Lower lobe of right lung (tissue), 2 donors: ENCODE measurements at places on chromosomes 2 and 18.

DNA sequence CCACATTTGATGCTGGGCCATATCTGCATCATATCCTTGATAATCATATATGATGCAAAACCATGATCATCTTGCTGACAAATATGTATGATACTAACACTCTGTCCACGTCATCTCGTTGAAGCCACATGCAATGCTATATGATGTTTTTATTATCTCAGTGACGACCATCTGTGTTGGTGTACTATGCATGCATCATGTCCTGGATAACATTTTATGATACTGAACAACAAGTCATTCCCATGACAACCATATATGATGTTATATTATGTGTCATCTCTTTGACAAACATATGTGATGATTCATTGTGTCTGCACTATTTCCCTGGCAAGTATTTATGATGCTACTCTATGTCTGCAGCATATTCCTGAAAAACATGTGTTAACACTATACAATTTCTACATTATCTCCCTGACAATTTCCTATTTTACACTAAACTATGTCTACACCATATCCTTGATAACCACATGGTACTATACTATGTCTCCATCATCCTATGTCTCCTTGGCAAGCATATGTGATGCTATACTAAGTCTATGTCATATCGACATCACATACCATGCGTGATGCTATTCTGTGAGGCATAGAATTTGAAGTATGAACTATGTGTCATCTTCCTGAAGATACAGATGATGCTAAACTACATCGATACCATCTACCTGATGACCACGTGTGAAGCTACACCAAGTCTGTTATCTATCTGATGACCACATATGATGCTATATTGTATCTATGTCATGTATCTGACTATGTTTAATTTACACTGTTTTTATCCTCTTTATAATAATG, 37.0 kb downstream of the DAW1 start:
- no peak for DNase-seq

DNA sequence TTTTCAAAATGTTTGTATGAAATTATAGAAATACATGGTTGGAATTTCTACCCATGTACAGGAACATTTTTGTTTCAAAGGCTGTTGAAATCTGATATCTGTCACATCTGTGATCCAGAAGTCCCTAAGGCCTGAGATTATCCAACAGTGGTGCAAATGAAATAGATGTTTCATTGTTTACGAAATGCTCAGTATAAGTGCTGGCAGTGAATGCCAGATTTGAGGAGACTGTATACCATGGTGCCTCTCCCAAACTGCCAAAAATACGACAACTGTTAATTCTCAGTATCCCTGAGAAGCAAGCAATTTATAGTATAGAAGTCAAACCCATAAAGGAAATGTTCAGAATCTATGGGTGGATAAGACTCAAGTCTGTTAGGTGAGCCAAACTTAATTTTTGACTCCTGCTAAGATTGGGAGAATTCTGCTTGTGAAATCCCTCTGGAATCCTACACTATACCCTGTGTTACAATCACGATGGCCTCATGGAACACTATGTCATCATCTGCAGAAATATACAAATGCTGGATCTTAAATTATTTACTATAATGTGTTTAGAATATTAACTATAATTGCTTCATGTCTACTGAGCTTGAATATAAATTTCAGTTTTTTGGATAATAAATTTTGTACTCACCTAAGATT, 71.2 kb upstream of the DOCK10 start:
- DNase-seq = no peak

DNA sequence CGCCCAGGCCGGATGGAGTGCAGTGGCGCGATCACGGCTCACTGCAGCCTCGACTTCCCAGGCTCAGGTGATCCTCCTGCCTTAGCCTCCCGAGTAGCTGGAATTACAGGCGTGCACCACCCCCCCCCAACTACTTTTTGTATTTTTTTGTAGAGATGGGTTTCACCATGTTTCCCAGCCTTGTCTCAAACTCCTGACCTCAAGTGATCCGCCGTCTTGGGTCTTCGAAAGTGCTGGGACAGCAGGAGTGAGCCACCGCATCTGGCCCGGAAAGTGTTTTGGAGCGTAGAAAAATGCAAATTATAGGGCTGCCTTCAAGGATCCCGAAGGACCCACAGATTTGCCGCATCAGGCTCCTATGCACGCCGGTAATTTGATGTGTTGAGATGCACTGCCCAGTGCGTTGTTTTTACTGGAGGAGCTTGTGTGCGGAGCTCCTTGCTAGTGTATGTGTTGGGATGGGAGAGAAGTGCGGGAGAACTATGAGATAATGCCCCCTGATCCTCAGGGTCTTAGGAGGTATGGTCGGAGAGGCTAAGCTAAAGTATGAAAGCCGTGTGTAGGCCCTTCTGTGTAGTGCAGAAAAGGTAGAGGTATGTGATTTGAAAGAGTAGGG, 1.2 kb upstream of the CLASP1 start:
- DNase-seq = no peak

GRCh38 chr2:156490466-156490840, 54.3 kb downstream of the GPD2 start:
- DNase-seq = no peak

- DNase-seq = no peak
Observed at GRCh38 chr18:71001597-71001996, 712.8 kb downstream of the SOCS6 start.

DNA sequence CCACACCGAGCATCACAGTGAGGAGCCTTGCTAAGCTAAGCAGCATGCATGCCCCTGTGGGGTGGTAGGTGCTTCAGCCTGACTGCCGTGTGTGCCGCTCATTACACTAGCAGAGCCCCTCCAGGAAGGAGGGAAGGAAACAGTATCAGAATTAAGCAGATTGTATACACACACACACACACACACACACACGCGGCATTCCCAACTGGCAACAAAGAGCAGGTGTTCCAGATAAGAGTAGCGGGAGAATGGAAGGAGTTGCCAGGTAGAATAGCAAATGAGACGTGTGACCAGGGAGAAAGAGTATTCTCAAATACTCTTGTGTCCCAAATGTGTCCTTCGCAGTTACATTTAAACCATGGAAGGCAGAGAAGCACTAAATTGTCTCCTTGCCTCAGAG, 47.6 kb upstream of the TTC39C start:
- DNase-seq = no peak

- DNase-seq = no peak
Observed at GRCh38 chr18:36411745-36412168, 114.2 kb downstream of the FHOD3 start.

DNA sequence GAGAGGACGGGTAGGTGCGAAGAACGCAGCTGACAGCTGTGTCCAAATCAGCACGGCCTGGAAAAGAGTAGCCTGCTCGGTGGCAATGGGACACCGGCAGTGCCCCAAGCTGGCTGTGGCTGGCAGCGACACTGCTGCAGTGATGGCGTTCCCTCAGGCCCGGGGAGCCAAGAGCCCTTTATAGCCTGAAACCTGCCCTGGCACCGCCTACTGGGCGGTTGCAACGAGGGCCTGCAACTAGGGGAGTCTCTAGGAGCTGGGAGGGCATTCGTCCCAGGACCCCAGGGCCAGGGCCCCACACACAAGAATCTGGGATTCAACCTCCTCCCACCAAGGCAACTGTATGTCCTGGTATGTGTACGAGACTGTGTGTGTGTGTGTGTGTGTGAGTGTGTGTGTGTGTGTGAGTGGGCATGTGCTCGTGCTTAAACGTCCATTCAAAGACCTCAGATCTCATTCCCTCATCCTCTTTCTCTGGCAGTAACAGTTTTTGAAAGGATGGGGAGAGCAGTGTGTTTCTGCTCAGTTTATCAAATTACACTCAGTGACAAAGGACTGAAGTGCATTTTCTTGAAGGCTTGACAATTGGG, 6.8 kb upstream of the CYP26B1 start:
- no peak for DNase-seq

GRCh38 chr2:47195148-47195547, 40.0 kb upstream of the STPG4 start:
- DNase-seq = no peak

- no peak for DNase-seq
Observed at GRCh38 chr2:78309460-78309859, 716.0 kb upstream of the REG3G start.

- DNase-seq = no peak
Observed at GRCh38 chr18:79356435-79356834, 39.3 kb upstream of the NFATC1 start.

DNA sequence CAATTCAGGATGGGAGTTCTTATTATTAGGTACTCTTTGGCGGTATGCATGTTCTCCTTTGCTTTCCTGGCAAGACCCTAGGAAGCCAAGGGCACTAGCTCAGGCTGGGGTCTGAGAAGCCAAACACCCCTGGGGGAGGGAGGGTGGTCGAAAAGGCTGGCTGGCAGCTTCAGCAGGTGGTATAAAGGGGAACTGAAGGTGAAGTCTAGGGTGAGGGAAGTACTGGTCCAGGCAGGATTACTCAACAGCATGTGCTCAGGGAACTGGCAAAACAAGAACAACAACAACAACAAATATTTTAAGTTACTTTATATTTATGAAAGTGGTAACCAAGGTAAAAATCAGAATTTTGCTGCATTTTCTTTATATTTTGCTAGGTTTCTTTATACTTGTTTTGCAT, 40.7 kb upstream of the PCBP1 start:
- no peak for DNase-seq

DNA sequence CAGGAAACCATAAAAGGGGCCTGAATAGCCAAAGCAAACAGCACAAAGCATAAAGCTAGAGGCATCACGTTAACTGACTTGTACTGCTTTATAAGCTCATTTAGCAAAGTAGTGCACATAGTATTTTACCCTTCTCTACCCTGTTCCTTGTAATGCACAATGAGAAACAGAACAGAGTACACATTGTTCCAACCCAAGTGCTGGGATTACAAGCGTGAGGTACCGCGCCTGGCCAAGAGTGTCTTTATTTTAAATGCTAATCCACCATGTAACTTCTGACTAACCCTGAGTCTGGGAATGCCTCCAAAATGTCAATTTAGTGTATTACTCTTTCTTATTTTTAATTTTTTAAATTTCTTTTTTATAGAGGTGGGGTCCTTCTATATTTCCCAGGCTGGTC, 46.4 kb upstream of the STON1 start:
- no peak for DNase-seq

- no peak for DNase-seq
Observed at GRCh38 chr2:109144721-109145120, 15.7 kb downstream of the SH3RF3 start.

GRCh38 chr2:162579169-162579568, 235.2 kb downstream of the GCA start:
- no peak for DNase-seq

DNA sequence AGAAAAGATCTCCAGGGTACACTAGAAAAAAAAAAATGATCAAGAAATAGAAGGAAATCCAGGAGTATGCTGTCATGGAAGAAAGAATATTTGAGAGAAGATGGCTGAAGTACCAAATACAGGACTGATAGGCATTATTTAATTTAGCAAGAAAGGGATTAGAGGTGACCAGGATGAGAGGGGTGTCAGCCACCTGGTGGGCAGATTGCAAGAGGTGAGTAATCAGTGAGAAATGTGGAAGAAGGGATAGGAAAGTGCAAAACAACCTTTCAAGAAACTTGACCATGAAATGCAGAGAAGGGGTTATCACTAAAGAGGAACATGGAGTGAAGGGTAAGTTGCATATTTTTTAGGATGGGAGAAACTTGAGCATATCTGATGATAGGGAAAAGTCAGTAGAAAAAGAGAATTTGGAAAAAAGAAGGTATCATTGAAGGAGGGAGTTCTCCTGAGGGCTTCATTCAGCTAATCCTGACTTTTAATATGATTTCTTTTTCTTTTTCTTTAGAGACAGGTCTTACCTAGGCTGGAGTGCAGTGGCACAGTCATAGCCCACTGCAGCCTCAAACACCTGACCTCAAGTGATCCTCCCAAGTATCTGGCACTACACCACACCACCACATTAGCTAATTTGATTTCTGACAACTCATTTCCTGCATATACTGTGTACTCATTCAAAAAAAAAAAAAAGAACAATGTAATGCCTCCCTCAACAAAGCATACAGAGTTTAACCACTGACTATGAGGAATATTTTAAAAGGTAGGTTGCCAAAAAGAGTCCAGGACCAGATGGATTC, 101.3 kb downstream of the LRP2 start:
- DNase-seq = no peak

GRCh38 chr2:157355618-157356017, 30.0 kb upstream of the ERMN start:
- no peak for DNase-seq

DNA sequence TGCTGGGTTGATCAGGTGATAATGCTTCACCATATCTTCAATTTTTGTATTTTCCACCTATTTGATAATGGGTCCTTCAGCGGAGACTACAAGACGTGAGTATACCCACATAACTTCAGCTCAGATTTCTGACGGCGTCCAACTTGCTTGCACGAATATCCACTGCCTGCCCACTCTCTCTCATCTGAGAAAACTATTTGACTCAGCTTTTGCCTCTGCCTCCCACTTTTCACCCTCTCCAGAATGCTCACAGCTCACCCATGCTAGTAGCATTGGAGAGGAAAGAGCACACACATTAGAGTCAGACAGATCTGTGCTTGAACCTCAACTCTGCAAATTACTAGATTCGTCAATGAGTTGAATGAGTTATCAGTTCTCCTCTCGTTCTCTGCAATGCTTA, 166.8 kb downstream of the BCL2 start:
- DNase-seq = no peak

GRCh38 chr2:235606004-235606715, 112.3 kb downstream of the AGAP1 start:
- DNase-seq = no peak

DNA sequence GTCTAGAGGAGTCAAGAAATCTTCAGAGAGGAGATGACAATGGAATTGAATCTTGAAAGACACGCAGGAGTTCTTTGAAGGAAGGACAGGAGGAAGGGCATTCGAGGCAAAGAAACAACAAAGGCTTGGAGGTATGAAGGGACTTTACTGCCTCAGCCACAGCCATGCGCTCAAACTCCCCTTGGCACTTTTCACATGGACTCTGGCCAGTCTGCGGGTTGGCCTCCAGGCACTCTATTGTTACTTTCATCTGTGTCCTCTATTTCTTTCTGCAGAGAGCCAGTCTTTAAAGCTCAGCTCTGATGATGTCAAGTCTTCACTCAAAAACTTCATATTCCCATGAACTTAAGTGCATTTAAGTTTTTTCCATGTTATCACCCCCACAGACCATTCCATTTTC, 95.4 kb downstream of the ZAP70 start:
- DNase-seq = no peak

- no peak for DNase-seq
Observed at GRCh38 chr2:112035786-112036185, 19.3 kb upstream of the TMEM87B start.

DNA sequence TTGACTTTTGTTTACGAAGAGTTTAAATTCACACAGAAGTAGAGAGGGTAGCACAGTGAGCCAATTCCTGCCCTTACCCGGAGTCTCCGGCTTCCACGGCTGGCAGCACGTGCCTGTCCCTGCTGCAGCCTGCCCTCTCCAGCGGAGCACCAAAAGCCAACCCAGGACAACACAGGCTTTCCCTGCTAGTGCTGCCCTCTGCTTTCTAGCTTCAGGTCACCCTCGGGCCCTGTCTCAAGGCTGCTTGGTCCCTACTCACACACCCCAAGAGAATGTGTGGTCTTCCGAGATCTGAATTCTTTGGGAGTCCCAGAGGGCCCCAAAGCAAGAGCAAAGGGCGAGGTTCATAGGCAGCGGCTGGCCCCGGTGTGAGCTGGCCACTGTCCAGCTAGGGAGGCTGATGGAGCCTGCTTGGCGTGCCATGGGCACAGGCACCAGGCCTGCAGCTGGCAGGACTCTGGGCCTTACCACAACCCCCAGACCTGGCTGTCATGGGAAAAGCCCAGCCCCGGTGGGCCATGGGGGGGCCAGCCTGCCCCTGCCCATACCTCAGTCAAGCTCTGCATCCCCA, 7.0 kb upstream of the HS6ST1 start:
- DNase-seq = no peak

GRCh38 chr18:56196495-56197225, 441.7 kb downstream of the TXNL1 start:
- DNase-seq = no peak

- no peak for DNase-seq
Observed at GRCh38 chr2:238339395-238339780, 19.1 kb downstream of the TRAF3IP1 start.
